ENCODE measurements at places on chromosomes 6 and 20.
A peak's percentile ranks its signal among the peaks of the same experiment; 100 is the strongest.

DNA sequence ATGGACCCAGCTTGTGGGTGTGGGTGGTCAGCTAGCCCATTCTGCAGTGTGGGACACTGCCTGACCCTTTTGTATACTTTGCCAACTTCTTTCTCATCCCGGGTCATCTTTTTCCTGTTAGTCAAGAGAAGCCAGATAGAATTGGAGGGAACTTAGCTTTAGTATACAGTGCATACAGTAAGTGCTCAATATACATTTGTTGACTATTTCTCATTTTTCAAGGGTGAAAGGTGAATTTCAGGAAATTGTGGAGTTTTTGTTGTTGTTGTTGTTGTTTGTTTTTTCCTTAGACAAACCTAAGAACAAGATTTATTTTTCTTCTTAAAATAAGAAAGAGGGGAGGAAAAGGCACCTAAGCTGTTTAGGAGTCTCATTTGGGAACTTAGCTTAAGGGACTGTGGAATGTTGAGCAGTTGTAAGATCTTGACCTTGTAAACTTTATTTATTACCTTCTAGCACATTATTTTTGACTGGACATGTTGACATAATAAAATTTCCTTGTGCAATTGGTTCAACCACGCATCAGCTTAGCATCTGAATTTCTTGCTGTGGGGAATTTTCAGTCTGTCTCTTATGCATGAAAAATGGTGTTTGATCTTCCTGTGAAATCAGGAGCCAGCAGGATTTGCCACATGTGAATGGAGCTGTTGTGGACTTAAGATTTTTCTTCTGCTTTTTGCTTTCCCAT lies 113.6 kb downstream of the ARID1B start:
- DNase-seq = no peak

DNA sequence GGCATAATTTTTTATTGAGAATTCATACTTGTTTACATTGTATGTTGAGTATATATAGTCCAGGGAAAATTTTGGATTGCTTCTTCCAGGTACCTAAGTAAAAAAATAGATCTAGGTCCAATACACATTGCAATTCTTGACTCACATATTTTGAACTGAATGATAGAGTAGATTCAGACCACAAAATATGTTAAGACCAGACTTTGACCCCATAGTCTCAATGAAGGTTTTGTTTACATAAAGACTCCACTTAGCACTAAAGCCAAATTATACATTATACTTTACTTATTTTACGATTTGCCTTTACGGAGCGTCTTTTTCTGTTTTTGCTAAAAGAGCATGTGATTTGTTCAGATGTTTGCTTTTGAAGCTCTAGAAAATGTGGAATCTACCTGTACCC lies 144.1 kb upstream of the PTCHD4 start:
- no peak for DNase-seq

DNA sequence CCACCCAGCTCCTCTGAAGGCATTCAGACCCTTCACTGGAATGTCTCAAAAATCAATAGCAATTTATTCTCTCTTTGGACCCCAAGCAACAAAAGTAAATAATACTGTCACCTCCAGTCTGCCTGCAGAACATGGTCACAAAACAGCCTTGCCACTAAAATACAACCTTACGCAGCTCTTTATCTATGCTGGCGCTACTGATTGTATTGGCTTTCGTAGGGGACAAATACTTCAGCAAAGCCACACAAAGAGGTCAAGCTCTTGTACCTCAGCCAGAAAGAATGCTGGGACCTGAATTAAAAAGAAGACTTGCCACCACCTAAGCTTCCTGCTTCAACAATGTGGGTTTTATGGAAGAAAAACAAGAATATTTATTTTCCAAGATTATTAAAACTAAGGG lies 57.2 kb downstream of the PRKN start:
- DNase-seq = no peak

DNA sequence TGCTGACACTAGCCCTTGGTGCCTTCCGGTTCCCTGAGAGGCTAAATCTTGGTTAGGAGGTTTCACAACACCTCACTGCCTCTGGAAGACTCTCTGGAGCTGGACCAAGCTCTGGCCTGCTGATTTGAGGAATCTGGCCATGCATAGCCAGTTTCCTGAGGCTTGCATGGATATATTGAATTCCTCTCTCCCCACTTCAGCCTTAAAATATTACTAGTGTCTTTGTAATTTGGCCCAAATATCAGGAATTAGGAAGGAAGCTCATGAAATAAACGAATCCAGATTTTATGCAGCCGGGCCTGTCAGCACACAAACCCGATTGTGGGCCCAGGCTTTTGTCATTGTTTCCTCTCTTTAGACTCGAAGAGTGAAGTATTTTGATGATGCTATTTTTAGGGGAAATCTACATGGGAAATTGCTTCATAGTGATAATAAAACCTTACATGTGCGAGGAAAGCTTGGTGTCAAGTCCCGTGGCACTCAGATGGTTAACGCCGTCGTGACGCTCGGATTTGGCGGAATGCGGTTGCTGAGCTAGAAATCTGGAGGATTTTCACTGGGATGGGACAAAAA lies 144.4 kb downstream of the PHACTR3 start:
- peak; percentile 43 for DNase-seq

DNA sequence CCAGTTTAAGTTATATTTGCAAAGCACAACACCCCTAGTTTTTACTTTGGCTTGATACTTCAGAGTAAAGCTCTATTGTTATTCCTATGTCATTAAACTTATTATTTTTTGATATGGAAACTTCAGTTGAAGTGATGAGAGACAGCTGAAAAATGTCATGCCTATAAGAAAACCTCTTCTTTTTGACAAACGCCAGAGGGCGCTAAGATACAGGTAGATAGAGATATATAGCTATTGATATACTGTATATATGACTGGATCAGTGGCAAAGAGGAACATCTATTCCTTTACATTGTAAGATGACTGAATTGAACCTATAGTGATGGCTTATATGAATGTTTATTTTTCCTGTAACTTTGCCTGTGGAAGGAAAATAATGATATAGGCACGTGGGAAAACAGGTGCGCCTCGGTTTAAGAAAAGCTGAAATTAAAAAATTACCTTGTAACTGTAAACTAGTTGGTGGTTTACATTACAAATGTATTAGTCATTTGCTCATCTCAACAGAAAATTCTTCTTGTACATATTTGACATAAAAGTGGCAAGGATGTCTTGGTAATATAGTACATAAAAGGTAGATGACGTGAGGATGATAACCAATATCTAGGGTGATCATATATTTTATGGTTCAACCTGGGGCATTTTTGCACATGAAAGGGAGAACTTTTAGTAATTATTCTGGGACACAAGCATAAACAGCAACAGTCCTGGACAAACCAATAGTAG lies 74.1 kb downstream of the LAMA4 start:
- DNase-seq = peak; percentile 68

Measured in HS-5 (cell line).